Foreskin keratinocyte (primary cell): ENCODE measurements at places on chromosomes 1 and 21. TPM values are rescaled to one million over a fixed set of nuclear protein-coding genes. Genes with fewer than 3 reads are reported as not detected.

Gene RERE
- polyA plus RNA-seq = 7.6 and 9.9 TPM in 2 replicates

Gene SPRR2A
- 4.0 and 11.4 TPM in 2 replicates for polyA plus RNA-seq

Gene OR6N1
- polyA plus RNA-seq = not detected in 2 replicates

Gene SETDB1
- 11.6 and 12.7 TPM in 2 replicates for polyA plus RNA-seq

Gene EPHX1
- polyA plus RNA-seq = 5.4 and 6.3 TPM in 2 replicates

Gene PYGO2
- 17.1 and 19.4 TPM in 2 replicates for polyA plus RNA-seq

Gene AMY1B
- polyA plus RNA-seq = not detected in 2 replicates

Gene TAF12
- polyA plus RNA-seq = 26.5 and 30.4 TPM in 2 replicates

Gene SNX7
- polyA plus RNA-seq = 32.2 and 38.3 TPM in 2 replicates

Gene IL6R
- 5.8 and 6.3 TPM in 2 replicates for polyA plus RNA-seq

Gene GJB5
- 141 and 181 TPM in 2 replicates for polyA plus RNA-seq

Gene OR6K3
- not detected in 2 replicates for polyA plus RNA-seq

Gene KAZN
- 6.0 and 7.2 TPM in 2 replicates for polyA plus RNA-seq

Gene APOBEC4
- polyA plus RNA-seq = not detected in 2 replicates

Gene C8A
- not detected in 2 replicates for polyA plus RNA-seq

Gene CFH
- 0.18 and 0.77 TPM in 2 replicates for polyA plus RNA-seq

Gene FAM177B
- not detected in 2 replicates for polyA plus RNA-seq

Gene CTSK
- polyA plus RNA-seq = 5.8 and 7.2 TPM in 2 replicates

Gene B3GALT5
- not detected in 2 replicates for polyA plus RNA-seq

Gene SMAP2
- 15.8 and 18.5 TPM in 2 replicates for polyA plus RNA-seq

Gene TARBP1
- polyA plus RNA-seq = 9.6 and 12.2 TPM in 2 replicates

Gene AUNIP
- polyA plus RNA-seq = 8.1 and 9.7 TPM in 2 replicates

Gene KDM1A
- polyA plus RNA-seq = 83.3 and 84.3 TPM in 2 replicates

Gene MATN1
- polyA plus RNA-seq = 0.07 TPM in 1 of 2 replicates, not detected in the other

Gene FCER1G
- 0.27 and 0.43 TPM in 2 replicates for polyA plus RNA-seq

Gene GABRD
- not detected in 2 replicates for polyA plus RNA-seq
